ENCODE measurements at places on chromosomes 11 and 22. TPM values are rescaled to one million over a fixed set of nuclear protein-coding genes. Genes with fewer than 3 reads are reported as not detected.

OR51D1 gene
- polyA plus RNA-seq: not detected

OR52A1 gene
- polyA plus RNA-seq: not detected

TSGA10IP gene
- not detected for polyA plus RNA-seq

DCDC1 gene
- polyA plus RNA-seq: not detected

DNA sequence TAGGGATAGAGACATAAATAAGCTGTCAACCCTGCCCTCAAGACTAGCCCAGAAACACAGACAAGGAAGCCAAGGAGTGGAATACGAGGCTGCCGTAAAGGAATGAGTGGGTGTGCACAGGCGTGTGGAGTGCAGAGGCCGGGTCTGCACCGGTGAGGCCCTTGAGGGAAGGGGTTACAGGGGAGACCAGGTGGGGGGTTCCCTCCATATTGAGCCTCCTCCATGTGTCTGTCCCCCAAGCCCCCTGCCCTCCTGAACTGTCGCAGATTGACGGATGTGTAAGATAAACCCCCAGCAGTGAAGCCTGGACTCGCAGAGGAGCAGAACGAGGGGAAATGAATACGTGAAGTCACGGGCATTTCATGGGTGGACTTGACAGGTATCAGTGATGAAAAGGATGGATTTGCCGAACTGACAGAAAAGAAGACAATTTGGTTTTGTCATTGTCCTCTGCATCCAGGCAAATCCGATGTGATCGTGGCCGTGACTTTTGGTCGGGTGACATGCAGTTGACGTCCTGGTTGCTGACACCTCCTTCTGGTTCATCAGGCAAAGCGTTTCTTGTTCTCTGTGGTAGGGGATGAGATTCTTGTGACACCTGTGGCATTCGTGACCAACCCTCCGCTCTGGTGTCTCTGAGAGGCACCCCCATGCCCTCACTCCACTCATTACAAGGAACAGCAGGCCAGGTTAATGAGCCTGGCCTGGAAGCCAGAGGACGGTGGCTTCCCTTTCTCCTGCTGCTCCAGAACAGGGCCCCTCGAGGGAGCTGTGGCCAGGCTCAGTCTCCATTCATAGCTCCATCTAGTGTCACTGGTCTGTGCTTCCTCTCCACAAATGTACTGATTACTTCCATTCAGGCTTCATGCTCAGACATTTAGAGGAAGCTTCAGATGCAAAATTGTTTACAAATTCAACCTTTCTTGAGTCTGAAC lies 223.1 kb upstream of the B3GAT1 start:
- no peak for DNase-seq

- no peak for DNase-seq
Observed at GRCh38 chr22:20028855-20029549, 8.1 kb downstream of the TANGO2 start.

DNA sequence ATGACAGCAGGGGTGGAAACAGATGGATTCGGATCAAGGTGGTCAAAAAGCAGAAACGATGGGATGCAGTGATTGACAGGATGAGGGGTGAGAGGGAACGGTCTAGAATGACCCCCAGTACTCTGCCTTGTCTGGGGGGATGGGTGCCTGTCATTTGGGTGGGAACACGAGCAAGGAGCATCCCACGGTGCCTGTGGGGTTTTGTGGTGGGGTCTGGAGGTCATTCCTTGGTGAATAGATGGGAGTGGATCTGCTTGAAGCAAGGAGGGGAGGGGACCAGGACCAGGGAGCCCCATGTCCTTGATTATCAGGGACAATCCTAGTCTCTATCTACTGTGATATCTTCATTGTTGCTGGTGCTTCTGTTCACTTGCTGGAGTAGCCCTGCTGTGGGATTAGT lies 8.1 kb upstream of the CERK start:
- no peak for DNase-seq

DNA sequence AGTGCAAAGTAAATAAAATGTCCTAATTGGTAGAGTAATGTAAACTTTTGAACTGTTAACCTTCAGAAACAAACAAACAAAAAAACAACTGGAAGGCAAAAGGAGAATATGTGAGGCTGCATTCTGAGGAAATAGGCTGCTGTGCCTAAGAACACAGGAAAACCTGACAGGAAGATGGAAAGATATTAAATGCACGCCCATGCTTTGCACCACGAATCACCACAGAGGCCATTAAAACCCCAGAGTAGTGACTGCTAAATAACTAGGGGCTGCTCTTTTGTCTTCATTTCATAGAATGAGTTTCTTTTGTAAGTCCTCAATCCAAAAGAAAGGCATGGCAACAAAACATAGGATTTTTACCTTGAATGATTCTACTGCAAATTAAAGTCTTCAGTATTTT lies 436.0 kb downstream of the RAB38 start:
- DNase-seq: no peak

DNA sequence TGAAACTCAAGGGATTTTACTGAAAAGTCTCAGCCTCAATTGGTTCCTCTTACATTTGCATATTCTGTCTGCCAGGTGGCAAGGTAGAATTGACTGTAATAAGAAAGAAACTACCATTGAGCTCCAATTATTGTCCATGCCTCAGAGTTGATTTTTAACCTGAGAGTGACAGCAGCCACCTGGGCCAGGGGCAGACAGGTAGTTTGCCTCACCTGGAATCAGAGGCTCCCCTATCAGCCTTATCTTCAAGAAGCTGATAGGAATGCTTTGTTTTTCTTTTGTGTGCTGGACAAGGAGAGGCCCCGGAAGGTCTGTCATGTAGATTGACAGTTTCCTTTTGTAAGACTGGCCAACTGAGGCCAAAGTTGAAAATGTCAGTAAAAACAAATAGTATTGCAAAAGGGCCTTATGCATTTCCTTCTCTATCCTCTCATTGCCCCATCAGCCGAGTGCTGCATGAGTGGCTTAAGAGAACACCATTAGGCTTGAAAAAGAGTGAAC lies 34.1 kb downstream of the CD44 start:
- no peak for DNase-seq

DNA sequence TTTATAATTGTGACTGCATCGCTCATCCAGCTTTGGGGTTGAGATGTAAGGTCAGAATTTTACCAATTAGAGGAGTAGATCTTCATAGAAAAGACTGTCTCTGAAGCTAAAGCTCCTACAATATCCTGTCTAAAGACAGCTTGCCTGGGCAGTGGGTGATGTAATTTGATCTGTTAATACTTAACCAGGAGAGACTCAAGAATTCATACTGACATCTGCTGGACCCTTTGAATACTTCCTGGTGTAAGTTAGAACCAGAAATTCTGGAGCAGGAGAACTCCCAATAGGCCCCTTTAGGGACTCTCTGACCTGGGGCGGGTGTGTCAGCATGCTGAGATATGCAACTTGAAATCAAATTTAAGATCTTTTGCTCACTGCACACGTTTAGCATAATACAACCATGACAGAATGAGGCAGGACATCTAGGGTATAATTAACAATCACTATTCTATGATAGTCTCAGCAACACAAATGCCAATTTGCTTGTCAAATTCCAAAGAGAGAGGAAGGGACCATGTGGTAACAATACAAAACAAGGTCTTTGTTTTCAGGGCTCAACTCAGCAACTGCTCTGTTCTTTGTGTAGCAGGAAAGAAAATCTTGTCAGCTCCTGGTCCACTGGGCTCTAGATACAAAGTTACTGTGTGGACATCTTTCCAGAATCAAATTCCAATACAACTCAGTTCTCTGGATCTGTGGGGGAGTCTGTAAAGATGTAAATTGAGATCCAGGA lies 143.9 kb downstream of the INSC start:
- DNase-seq: no peak

- no peak for DNase-seq
Observed at GRCh38 chr11:23569134-23569533, 708.9 kb upstream of the CCDC179 start.

DNA sequence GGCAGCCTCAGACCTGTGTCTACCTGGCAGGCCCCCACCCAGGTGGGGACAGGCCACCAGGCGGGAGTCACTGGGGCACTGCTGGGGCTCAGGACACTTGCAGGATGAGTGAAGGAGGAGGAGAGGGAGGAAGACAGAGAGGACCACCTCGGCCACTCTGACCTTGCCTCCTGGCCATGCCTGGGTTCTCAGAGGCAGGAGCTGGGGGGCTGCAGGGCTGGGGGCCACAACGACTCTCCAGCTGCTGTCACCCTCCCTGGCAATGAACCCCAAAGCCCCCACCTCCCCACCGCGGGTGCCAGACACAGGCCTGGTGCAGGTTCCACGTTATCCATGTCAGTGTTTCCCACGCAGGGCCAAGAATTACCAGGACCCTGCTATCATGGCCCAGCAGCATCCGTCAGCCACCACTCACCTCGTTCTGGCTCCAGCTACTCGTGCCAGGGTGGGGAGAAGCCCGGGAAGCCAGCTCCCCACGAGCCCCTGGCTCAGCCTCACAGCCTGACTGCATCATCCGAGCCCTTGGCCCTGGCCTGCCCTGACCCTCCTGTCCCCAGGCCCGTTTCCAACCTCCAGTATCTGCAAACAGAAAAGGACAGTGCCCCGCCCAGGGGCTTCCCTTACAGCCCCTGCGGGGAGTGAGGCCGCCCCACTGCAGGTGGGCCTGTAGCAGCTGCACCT lies 62.4 kb downstream of the BRD1 start:
- DNase-seq: no peak

- DNase-seq: no peak
Observed at GRCh38 chr11:69923196-69923595, 104.0 kb upstream of the FGF3 start.

DNA sequence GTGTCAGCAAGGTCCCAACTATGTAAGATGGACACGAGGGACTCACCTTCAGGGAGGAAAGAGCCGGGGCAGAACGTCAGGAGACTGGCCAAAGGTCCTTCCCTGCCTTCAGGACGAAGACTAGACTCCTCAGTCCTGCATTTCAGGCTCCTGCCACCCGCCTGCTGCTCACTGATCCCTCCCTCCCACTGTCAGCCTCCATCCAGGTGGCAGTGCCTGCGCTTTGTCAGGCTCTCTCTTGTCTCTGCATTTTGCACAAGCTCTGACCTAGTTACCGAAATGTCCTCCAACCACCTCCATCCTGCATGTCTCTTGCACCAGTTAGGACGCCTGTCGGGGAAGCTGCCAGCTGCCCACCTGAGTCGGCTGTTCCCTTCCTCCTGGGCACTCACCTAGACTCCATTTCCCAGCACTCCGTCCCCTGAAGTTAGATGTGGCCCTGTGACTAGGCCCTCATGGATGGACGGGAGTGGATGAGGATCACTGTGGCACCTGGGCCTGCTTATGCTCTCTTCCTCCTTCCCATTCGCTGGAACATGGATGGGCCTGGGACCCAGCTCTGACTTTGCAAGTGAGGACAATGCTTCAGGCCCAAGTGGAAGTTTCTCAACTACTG lies 8.0 kb downstream of the B3GNT6 start:
- no peak for DNase-seq

GRCh38 chr11:14190992-14191778 lies 167.8 kb downstream of the RRAS2 start:
- DNase-seq: no peak

- no peak for DNase-seq
Observed at GRCh38 chr11:120854988-120855387, 168.9 kb upstream of the TBCEL start.

GRCh38 chr22:35521358-35522224 lies 19.0 kb upstream of the RASD2 start:
- no peak for DNase-seq
